NCI-H187 treated with DMSO at 0.1 percent for 48 hours (cell line): ENCODE measurements at places on chromosomes 1 and 21.

DNA sequence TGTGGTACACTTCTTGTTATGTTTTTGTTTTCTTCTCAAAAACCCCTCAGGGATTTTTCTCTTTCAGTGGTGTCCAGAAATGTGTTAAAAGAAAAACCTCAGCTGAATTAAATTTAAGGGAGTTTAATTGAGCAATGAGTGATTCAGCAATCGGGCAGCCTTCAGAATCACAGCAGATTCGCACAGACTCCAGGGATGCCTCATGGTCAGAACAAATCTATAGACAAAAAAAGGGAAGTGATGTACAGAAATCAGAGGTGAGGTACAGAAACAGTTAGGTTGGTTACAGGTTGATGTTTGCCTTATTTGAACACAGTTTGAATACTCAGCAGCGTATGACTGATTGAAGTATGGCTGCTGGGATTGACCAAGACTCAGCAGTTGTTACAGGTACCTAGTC, 86.2 kb downstream of the TLR5 start:
- DNase-seq = no peak

DNA sequence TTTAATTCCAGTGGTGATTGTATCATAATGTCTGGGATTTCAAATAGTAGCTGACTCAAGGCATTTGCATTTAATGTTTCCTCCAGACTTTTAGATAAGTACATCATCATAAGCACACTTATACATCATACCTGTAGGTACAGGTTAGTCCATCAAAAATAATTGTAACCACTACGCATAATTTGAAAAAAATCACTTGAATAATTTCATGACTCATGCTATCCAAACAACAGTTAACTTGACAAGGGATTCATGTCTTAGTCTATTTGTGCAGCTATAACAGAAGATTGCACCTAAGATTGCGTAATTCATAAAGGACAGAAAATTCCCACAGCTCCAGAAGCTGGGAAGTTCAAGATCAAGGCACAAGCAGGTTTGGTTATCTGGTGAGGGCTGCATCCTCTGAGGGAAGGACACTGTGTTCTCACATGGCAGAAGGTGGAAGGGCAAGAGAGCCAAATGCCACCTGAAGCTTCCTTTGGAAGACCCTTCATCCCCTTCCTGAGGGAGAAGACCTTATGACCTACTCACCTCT, 801.7 kb upstream of the BRINP3 start:
- DNase-seq = no peak

- DNase-seq = no peak
These were observed 156.6 kb downstream of the SIPA1L2 start for GRCh38 chr1:232473324-232473723.

- DNase-seq = no peak
These were observed 30.8 kb downstream of the TFAP2E start for GRCh38 chr1:35603941-35604340.

GRCh38 chr1:198132060-198132781, 24.6 kb upstream of the NEK7 start:
- DNase-seq = no peak

DNA sequence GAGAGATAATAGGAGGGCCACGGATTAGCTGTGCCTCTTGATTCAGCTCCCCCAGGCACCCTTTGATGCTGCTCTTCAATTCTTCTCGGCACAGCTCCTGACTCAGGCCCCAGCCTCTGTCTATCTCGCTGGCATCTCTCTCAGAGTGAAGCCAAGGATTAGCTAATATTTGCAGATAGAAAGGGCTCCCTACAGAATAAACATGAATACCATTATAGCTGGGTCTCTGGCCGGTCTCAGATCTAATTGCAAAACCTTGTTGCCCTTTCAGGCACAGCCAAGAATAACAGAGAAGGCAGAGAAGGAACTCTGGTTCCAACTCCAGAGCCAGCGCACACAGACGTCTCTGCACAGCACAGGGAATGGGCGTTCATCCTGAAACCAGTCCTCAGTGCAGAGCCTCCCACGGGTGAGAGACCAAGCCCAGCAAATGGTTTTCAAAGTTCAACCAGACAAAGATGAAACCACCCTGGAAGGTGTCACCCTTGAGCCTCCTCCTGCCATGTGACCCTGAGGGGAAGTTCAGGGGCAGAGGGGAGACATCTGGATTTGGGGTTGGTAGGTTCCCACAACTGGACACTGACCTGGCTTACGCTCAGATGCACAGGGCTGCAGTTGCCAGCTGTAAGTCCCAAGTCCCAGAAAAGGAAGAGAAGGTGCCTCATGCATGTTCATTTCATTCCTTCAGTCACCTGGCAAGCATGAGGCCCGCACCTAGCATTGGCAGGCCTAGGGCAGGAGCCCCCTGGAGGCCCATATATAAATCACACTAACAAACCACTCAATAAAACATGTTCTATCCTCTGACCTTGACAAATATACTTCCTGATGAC, 394.0 kb downstream of the NPHP4 start:
- DNase-seq = no peak

DNA sequence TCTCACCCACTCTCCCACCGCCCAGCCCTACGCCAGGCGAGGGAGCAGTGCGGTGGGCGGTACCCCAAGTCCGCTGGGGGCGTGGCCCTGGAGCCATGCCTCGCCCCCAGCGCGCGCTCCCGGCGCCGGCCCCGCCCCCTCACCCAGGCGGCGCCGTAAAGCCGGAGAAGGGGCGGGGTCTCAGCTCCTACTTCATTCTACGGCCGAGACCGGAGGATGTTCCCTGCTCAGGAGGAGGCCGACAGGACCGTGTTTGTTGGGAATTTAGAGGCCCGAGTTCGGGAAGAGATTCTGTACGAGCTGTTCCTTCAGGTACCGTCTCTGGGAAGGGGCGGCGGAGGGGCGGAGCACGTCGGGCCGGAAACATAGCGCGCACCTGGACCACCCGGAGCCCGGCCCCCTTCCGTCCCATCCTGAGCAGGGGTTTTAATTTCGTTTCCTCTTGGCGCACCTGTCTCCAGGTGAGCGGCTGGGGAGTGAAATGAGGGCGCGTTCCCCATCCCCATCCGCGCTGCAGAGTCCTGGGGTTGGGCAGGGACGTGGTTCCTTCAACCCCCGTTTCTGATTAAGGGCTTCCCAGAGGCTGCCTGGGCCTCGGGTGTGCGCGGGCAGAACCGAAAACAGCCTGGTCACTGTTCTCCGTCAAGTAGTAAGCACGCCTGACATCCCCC, at the start of gene RBM11:
Gene RBM11 (plus strand): TSS at position 187 of the 671 bp plus-strand sequence. CDS start 30 bp downstream, at position 217.
- DNase-seq = no peak

DNA sequence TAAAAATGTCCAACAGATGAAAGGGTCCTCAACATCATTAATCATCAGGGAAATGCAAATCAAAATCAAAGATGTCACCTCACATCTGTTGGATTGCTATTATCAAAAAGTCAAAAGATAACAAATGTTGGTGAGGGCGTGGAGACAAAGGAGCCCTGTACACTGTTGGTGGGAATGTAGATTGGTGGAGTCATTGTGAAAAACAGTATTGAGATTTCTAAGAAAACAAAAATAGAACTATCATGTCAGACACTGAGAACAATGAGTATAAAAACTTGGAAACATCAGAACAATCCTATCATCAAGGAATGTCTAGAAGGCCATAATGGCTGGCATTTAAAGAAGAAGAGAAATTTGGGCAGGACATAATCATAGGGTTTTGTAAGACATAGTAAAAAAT, 209.2 kb upstream of the PTGFR start:
- no peak for DNase-seq

DNA sequence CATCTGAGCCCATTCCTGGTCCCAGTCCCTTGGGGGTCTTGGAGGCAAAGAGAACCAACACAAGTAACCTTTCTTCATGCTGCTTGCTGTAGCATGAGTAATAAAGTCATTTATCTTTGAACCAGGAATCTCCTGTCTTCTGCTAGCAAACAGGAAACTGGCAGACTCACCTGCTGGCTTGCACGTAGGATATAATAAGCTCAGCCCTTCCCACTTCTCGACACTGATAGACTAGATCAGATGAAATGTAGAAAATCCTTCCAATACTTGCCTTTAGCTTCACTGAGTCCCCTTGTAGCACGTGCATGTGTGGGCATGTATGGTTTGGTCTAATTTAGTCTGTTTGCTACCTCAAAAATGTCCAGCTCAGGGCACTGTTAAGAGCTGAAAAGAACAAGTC, 6.5 kb upstream of the TFF2 start:
- DNase-seq = no peak

- no peak for DNase-seq
These were observed 264.7 kb downstream of the SPATA17 start for GRCh38 chr1:217895841-217896240.
